A673 (cell line): ENCODE measurements at places on chromosomes 3 and 15. TPM values are rescaled to one million over a fixed set of nuclear protein-coding genes. Genes with fewer than 3 reads are reported as not detected.

Gene TMEM202
- total RNA-seq: not detected in 2 replicates

Gene CADPS
- total RNA-seq: not detected in 2 replicates

Gene COLQ
- total RNA-seq: 0.21 and 1.3 TPM in 2 replicates

Gene LTK
- 3.8 and 5.4 TPM in 2 replicates for total RNA-seq

Gene CACNA2D2
- total RNA-seq: 0.17 and 0.68 TPM in 2 replicates

Gene UCN2
- total RNA-seq: 0.49 and 0.81 TPM in 2 replicates

Gene VWA5B2
- total RNA-seq: 0.13 TPM in 1 of 2 replicates, not detected in the other
